ENCODE measurements at places on chromosomes 5 and 9.

DNA sequence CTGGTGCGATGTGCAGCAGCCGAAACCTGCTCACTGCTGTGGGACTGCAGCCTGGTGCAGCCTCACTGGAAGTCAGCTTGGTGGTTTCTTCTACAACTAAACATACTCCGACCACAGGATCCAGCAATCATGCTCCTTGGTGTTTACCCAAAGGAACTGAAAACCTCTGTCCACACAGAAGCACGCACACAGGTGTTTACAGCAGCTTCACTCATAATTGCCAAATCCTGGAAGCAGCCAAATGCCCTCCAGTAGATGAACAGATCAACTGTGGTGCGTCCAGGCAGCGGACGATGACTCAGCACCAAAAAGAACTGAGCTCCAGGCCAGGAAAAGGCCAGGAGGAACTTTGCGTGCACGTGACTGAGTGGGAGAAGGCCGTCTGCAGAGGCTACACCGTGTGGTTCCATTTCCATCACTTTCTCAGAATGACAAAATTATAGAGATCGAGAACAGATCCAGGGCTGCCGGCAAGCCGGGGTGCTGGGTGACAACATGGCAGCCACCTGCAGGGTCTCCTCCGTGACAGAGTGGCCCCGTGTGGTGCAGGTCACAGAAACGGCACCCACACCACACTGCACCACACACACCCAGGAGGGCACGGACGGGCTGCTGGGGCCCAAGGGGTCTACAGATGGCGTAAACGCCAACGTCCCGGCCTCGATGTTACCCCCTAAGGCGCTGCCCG is 23.1 kb upstream of the NSMF start:
- DNase-seq: peak; percentile 71

GRCh38 chr9:13035822-13036221 is 243.7 kb downstream of the MPDZ start:
- DNase-seq: no peak

GRCh38 chr5:10623305-10623910 is 59.5 kb downstream of the ANKRD33B start:
- DNase-seq: no peak

DNA sequence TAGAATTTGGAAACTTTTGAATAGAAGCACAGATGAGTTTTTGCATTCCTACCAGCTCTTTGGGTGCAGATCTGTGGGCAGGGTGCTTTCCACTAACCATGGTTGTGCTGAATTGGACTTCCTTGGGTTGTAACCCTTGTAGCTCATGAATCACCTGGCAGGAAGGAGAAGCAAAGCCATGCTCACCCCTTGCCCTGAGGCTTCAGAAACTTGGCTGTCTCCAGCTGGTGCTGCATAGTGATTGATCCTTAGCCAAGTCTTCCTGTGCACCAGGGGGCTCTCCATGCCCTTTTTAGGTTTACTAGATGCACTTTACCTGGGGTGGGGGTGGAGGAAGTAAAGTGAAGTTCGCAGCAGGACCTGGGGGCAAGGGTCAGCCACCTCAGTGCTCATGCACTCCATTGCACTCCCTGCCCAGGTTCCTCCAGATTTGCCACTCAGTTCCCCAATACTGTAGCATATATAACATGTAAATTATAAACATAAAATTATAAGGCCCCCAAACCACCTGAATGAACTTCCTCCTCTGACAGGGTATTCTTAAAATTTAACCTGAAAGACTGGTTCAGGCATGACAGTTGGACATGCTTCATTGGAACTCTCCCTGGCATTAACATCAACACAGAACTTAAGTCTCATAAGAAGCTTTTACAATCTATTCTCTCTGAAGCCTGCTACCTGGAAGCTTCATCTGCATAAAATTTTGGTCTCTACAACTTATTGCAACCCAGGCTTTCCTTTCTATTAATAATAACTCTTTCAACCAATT is 25.8 kb upstream of the IFNA14 start:
- no peak for DNase-seq

- peak; percentile 29 for DNase-seq
Observed at GRCh38 chr9:137025517-137025966, 2.5 kb downstream of the ABCA2 start.

DNA sequence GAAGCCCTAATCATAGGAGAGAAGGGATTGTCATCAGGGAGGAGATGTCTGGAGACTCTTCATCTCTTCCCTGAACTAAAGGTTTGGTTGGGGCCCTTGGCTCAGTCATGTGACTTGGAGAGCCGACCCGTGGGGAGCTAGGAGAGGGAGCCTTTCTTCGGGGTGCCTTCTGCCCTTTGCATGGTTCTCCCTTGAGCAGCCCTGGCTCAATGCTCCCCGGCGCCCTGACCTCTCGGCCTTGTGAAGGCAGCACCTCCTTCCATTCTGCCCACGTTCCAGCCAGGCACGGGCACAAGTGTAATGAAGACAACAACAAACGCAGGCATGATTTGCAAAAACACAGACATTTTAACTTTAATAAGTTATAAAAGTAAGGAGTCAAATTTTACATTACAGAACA is 50.4 kb downstream of the ZNF354C start:
- no peak for DNase-seq

DNA sequence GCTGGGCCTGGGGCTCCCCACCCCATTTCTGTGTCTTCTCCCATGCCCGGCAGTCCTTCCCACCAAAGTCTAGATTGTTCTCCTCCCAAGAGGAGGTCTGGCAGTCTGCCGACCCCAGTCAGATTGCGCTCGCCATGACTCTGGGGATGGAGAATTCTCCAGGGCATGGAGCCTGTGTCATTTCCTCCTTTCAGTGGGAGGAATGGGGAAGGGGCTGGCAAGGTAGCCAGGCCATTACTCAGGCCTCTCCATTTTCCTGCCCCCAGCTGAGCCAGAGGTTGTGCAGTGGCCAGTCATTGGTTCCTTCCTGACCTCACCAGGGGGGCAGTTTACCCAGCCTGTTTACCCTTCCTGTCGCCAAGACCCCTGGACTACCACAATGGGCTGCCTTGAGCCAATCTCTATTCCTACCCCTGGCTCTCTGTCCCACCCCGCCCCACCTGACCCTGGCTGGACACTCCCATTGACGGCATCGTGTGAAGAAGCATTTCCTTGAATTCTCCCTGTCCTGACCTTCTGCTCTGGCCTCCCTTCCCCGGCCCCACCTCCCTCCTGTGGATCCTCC is 628 bp downstream of the SYNPO start:
- peak; percentile 46 for DNase-seq

GRCh38 chr5:150434464-150434863 is 15.1 kb downstream of the RPS14 start:
- peak; percentile 81 for DNase-seq

GRCh38 chr5:66713998-66714397 is 117.8 kb downstream of the MAST4 start:
- DNase-seq: no peak

DNA sequence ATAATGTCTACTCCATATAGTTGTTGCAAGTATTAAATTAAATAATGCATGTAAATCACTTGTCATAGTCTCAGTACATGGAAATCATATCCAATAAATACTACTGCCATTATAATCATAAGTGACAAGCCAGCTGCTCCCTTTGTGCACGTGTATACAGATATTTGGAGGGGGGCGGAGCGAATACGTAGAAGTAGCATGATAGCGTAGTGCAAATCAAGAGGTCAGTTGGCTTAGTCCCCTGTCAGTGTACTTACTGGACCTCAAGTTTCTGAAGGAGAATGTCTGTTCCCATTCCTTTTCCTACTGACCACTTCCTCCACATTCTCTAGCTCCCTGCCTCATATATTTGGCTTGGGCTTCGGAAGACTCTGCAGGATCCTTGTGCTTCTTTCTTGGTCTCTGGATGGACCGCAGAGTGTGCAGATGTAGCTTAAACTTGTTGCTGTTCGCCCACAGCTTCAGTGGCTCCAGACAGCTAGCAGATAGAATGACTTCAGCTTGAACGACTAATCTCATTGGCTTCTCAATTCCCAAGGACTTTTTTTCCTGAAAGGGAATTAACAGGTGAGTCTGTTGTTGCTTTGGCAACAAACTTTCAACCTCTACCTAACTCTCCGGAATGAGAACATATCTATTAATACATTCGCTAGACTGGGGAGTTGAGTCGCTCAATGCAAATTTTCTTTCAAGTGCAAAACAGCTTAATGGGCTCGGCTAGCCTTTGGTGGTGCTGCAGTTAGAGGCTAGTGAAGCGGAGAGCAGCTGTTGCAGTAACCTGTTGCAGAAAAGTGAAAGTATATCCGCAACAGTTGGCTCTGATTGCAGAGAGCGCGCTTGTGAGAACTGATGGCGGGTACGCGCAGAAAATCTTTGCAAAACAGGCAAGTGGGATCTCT is at the start of gene PCDHB1:
TSS of gene PCDHB1 (plus strand) at position 753 of the 899 bp plus-strand sequence. CDS start at position 850, 97 bp downstream.
- DNase-seq: no peak

DNA sequence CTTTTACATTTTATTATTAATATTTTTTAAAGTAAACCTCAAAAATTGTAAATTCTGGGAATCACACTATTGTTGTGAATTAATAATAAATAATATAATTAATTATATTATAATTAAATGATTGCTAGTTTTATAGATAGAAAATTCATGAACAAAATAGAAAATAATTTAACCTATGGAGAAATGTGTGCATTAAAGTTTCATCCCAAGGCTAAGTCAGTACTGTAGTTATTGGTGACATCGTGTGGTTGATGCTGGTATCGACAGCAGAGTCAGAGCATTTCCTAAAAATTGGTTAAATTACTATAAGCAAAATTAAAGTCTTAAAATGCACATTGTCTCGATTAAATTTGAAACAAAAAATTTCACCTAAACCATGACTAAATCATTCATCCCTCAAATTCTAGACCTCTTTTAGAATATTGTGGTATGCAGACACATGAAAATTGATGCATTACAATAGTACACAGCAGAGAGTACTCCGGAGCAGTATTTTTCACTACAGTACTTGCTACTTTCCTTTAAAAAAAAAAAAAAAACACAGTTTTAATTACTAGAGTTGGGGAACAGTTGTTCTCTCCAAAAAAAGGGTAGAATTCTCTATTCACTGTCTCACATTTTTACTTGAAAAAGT is 73.9 kb downstream of the RORB start:
- DNase-seq: peak; percentile 7

DNA sequence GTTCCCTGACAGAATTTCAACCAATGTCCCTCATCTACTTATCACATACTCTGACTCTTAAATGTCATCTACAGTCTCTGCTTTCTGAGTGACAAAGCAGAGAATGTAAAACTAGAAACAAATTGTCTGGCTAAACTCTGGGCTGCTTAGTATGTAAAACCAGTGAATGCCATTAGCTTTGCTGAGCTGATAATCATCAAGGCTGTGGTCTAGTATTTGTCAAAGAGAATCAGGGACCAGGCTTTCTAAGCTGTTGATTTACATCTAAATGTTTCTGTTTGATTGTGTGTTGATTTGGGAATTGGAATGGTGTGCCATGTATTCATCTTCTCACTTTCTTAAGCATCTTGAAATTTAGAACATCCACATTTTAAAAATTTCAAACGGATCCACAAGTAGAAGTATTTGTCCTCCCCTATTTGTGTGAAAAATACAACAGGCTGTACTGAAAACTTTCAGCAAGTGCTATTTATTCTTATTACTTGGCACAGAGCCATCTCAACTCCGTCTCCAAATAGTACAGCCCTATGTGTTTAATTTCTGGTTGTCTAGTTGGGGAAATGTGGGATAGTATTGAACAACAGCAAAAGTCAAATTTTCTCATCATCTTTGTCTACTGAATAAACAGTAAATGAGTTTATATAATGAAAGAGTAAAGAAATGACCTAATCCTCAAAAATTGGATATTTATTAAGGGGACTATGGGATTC is 251.5 kb downstream of the KCTD16 start:
- DNase-seq: no peak

DNA sequence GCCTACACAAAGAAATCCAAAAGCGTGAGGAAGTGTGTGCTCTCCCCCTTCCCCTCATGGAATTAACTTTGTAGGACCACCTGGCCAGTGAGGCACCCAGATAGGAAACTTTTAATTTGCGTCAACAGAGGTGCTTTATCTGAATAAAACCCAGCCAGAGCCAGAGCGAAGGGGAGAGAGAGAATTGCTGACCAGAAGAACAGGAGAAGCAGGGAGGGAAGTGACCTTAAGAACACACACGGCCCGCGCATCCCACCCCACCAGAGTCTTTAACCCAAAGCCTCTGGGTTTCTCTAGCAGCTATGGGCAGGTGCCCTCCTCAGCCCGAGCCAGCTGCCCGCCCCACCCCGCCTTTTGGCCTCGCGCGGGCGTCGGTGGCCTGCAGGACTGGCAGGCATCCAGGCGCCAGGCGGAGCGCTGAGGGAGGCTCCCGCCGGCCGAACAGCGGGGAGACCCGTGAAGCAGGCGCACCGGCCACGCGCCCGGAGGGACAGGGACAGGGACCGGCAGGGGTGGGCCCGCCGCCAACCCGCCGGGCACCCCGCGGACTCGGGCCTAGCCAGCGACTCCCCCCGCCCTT is 580 bp downstream of the ERAP1 start:
- DNase-seq: peak; percentile 70

DNA sequence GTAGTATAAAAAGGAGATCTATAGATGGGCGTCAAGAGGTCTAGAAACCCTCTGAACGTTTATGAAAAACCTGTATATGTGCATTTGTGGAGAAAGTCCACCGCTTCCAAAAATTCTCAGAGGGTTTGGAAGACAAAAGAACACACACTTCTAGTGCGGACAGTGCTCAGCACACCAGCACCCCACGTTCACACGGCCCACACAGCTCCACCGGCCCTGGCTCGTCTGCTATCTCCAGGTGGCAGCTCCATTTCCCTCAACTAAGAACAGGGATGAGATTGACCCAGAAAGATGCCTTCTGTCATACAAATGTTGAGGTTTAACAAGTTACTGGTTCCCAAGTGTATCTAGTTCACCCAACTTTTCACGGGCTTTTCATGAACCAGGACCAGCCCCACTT is 255.1 kb downstream of the NR2F1-AS1 start:
- DNase-seq: no peak

DNA sequence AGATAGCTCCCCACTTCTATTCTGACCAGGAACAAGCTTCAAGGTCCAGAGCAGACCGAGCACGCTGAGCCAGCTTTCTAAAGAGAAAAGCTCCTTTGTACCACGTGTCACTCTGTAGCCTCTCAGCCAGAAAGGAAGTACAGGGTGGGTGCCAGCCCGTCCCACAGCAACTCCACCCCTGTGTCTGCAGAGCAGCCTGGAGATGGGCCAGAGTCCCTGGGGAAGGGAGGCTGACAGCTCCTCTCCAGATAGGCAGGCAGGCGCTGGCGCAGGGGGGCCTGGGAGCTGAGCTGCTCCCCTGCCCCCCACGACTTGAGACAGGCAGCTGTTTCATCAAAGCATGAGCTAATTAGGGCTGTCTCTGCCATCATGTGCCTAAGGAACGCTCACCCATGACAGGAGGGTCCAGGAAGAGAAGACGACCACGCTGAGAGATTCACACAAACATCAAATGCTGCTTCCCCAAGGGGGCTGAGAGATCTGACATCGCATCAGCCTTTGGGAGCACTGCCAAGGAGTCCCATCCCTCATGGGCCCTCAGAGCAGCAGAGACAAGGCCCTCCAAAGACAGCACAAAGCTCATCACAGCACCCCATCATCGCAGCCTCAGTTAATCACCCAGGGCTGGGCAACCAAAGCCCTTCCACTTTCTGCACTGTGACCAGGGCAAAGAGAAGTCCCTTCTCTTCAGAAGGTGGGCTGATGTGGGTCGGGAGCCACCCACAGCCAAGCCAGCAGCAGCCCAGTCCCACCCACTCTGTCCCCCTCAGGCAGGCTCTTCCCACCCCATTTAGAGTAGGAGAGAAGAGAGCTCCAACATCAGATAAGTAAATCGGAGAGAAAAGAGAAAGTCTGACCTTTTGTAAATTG is 78.5 kb upstream of the LRRTM2 start:
- DNase-seq: peak; percentile 68
